Peyer's patch (tissue), 4 donors: ENCODE measurements at places on chromosomes 2 and 18. TPM values are rescaled to one million over a fixed set of nuclear protein-coding genes. Genes with fewer than 3 reads are reported as not detected.

CCDC148 gene
- not detected for total RNA-seq

DNA sequence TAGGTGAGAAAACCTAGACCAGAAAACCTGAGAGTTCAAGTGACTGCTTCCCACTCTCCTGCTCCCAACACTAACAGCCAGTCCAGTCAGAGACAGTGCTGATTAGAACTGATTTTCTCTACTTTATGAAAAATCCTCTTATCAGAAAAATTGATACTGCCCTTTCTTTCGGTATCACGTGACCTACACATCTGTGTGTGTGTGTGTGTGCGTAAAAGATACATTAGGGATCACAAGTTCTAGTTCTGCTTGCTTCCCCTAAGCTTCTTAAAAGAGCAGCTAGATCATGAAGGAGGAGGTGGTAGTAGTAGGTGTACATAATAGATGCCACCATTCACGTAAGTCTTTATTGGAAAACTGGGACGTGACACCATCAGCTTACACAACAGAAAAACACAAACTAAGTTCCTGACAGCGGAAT, 1.5 kb downstream of the ARL5A start:
- no peaks in the 10 kb centered on the region for H3K27me3 ChIP-seq
- peak overlapping the region; percentile 91 for H3K4me3 ChIP-seq
- no peak overlapping the region for H3K27ac ChIP-seq
- no peak for DNase-seq
- peaks cover 3% of the 10 kb centered on the region for H3K4me1 ChIP-seq
- no peaks in the 10 kb centered on the region for H3K36me3 ChIP-seq

CXCR1 gene
- total RNA-seq = not detected

GRCh38 chr2:16241166-16242160, 301.1 kb downstream of the MYCN start:
- no peaks in the 10 kb centered on the region for H3K36me3 ChIP-seq
- no peak overlapping the region for H3K27ac ChIP-seq
- no peaks in the 10 kb centered on the region for H3K27me3 ChIP-seq
- no peak overlapping the region for H3K4me3 ChIP-seq

GRB14 gene
- total RNA-seq = 3.1 TPM

- no peaks in the 10 kb centered on the region for H3K4me1 ChIP-seq
- no peak overlapping the region for H3K27ac ChIP-seq
- peak; percentile 78 for DNase-seq
Observed at GRCh38 chr2:69764286-69765095, 22.6 kb downstream of the ANXA4 start.
